ENCODE measurements at places on chromosomes 11 and 22. TPM values are rescaled to one million over a fixed set of nuclear protein-coding genes. Genes with fewer than 3 reads are reported as not detected.

DNA sequence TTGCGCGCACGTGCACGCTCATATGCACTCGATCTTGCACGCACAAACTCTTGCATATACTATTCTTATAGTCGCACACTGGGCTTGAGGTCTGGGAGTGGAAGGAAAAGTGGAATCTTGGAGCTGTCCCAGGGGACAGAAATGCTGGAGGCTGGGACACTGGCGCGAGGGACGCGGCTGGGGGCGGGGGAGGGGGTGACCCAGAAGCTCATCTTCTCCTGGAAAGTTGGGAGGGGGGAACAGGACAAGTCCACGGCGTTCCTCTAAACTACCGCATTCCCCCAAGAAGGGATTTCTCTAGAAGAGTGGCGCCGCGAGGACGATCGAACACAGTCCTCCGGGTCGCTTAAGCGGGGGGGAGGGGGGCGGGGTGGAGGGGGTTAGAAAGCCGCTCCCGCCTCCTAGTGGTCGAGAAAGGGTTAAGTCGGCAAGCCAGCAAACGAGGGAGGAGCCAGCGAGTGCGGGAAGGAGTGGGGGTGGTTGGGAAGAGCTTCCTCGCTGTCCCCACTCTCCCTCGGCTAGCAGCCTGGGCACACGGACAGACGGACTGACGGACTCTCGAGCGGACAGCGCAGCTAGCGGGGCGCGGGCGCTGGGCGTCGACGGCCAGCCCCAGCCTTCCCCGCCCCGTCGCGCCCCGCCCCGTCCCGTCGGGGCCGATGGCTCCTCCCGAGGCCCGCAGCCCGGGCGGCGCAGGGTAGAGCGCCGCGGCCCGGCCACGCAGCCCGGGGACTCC, at the start of gene RTN4RL2:
Gene RTN4RL2, plus strand, starts transcription at position 507 of the 736 bp plus-strand sequence. CDS start 338 bp downstream, outside the sequence.
- DNase-seq: no peak

DNA sequence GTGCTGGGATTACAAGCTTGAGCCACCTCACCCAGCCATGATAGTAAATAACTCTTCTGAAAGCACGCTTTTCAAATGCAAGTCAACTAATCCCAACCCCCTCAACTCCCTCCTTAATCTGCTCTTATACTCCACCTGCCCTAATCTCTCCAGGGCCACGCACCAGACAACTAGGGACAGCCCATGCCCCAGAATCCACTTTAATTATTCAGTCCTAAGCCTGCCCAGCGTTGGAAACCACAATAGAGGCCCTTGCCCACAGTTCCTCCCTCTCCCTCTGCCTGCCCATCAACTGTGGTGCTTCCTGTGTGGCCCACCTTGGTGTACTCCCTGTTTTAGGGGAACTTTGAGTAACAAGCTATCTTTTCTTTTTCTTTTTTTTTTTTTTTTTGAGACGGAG, 2.7 kb upstream of the VPREB3 start:
- DNase-seq: no peak

DNA sequence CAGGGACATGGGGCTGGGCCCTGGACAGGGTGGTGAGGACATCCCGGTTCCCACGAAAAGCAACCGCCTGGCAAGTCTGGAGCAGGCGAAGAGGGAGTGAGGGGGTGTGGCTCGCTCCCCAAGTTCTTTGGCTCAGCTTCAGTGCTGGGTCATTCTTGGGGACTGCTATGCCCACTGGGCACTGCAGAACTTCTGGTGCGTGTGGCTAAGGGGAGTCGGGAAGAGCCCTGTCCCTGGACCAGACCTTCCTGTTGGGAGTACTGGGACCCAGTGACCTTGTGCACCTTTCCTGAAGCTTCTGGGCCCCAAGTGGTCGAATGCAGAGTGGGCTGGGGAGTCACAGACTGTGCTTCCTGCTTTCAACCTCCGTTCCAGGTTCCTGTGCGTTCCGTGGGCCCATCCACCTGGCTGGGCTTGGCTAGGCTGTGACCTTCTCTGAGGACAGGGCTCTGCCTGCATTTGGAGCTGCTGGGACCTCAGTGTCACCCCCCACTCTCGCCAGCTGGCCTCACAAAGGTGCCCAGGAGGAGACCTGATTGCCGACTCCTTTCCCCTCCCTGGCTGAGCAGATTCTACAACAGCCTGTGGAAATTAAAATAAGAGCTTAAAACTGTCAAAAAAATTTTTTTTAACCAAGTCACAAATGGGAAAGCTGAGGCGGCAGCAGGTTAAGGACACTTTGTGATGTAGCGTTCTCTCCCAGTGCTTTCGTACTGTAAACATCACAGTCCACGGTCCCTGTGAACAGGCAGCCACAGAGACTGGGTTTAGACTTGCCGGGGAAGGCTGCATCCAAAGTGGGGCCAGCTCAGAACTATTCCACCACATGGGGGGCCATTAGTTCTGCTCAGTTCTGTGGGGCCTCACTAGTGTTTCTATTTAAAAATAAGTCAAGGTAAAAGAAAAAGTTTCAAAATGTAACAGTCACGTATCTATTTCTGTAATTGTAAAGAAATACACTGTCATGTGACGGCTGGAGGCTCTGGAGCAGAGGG, 63.8 kb upstream of the WNT7B start:
- peak; percentile 15 for DNase-seq

OR2AG2 gene
- 0.15 TPM for total RNA-seq

DNA sequence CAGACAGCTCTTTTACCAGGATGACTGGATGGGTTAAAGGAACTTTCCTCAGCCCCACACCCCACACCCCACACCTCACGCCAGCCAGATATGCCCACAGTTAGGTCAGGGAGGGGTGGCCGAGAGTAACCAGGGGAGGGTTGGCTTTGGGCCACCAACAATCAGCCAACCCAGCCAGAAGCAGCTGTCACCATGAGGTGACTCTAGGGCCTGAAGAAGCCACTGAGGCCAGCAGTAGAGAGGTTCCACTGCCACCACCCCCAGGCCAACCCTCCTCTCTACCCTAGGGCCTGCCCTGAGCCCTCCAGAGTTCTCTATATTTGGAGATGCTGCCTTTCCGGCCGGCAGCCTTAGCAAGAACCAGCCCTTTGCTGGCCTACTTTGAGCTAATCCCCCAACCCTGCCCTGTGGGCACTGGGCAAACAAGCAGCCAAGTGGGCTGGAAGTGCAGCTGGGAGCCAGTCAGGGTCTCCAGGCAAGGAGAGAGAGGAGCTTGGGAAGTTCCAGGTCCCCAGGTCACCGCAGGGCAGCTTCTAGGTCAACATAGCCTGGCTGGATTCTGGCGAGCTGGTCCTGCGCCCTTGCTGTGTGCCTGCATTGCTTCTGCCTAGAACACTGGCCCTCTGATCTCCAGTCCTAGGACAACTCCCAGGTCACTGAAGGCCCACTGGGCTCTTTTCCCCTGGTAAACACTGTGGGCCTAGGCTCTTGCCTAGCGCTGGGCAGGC, 12.0 kb upstream of the SYT8 start:
- DNase-seq: no peak

- DNase-seq: no peak
Measured at GRCh38 chr11:44531116-44531504, 34.4 kb upstream of the CD82 start.

GRCh38 chr11:70595016-70595415, 196.7 kb downstream of the CTTN start:
- no peak for DNase-seq

DNA sequence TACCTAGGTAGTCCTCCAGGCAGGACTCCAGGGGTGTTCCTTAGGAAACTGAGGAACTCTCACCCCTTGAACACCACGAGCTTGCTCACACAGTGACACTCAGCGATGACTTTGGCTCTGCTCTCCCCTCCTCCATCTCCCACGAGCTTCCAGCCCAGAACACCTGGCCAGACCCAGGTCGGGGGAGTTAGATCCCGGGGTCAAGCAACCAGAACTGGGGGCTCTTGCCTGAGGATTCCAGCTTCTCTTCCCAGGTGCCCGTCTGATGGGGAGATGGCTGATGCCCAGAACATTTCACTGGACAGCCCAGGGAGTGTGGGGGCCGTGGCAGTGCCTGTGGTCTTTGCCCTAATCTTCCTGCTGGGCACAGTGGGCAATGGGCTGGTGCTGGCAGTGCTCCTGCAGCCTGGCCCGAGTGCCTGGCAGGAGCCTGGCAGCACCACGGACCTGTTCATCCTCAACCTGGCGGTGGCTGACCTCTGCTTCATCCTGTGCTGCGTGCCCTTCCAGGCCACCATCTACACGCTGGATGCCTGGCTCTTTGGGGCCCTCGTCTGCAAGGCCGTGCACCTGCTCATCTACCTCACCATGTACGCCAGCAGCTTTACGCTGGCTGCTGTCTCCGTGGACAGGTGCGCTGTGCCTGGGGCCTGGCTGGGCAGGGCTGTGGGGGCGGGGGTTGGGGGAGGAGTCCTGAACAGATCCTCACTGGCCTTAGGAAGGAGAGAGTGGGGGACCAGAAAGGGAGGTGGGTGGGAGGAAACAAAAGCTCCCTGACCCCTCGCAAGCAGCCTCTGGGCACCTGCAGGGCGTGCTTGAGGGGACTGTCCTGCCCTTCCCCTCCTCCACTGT, at the start of gene GALR3:
Gene GALR3, plus strand, starts transcription at position 249 of the 852 bp plus-strand sequence. Its CDS starts 25 bp downstream, at position 274.
- DNase-seq: no peak

NXPE1 gene
- total RNA-seq: not detected

DNA sequence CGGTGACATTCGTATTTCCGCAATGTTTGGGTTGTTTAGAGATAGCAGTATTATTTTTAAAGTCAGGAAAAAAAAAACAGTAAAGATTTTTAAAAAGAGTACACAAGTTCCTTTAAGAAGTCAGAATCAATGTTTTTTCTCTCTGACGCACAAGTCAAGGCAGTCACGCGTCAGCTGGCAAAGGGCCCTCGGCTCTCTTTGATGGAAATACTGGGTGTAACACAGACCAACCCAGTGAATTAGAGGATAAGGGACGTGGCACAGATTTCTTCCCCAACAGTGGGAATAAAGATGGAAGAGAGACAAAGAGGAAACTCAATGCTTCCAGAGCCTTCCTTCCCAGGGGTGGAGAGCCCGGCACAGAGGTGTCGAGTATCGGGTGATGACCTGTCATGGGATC, 13.4 kb downstream of the ASCC2 start:
- peak; percentile 79 for DNase-seq

GRCh38 chr11:69385832-69386427, 92.0 kb downstream of the MYEOV start:
- DNase-seq: no peak

GRCh38 chr11:112195951-112196351, 20.6 kb downstream of the BCO2 start:
- DNase-seq: no peak

GRCh38 chr11:123457187-123457770, 27.2 kb downstream of the GRAMD1B start:
- DNase-seq: peak; percentile 35

SLC22A25 gene
- total RNA-seq: not detected

GRCh38 chr11:132943357-132943705, 589.0 kb downstream of the OPCML start:
- DNase-seq: no peak

YPEL4 gene
- 1.1 TPM for total RNA-seq

- peak; percentile 17 for DNase-seq
Measured at GRCh38 chr11:3139481-3140290, 25.4 kb downstream of the OSBPL5 start.

GRCh38 chr11:96178049-96178886, 164.7 kb downstream of the MAML2 start:
- no peak for DNase-seq

- peak; percentile 19 for DNase-seq
Measured at GRCh38 chr11:1391165-1392075, 1.7 kb downstream of the BRSK2 start.

SPDYC gene
- total RNA-seq: not detected

ADM2 gene
- 0.52 TPM for total RNA-seq

MALAT1 gene
- total RNA-seq: 7,342 TPM

- DNase-seq: no peak
Measured at GRCh38 chr11:23113887-23114216, 253.6 kb upstream of the CCDC179 start.

- DNase-seq: no peak
Measured at GRCh38 chr11:111639226-111639925, 37.1 kb downstream of the SIK2 start.

HBE1 gene
- total RNA-seq: not detected

DNA sequence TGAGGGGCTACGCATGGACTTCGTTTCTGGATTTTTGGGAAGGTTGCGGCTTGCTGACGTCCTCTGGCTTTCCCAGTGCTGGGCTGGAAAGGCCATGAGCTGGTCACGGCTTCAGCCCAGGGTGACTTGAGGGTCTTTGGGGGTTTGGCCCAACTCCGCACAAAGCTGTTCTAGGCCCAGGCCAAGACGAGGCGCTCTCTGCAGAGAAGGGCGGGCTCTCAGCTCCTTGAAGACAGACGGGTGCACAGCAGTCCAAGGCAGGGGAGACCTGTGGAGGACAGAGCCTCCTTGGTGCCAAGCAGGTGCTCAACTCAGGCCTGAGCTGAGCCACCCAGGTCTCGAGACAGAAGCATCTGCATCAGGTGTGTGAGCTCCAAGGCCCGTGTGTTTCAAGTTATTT, 1003.7 kb downstream of the BRD1 start:
- DNase-seq: no peak

GRCh38 chr11:47180006-47180787, 3.5 kb upstream of the ARFGAP2 start:
- no peak for DNase-seq

PIM3 gene
- 66.8 TPM for total RNA-seq

ACTN3 gene
- total RNA-seq: 0.15 TPM

PAX6 gene
- not detected for total RNA-seq

FGF3 gene
- not detected for total RNA-seq

DNA sequence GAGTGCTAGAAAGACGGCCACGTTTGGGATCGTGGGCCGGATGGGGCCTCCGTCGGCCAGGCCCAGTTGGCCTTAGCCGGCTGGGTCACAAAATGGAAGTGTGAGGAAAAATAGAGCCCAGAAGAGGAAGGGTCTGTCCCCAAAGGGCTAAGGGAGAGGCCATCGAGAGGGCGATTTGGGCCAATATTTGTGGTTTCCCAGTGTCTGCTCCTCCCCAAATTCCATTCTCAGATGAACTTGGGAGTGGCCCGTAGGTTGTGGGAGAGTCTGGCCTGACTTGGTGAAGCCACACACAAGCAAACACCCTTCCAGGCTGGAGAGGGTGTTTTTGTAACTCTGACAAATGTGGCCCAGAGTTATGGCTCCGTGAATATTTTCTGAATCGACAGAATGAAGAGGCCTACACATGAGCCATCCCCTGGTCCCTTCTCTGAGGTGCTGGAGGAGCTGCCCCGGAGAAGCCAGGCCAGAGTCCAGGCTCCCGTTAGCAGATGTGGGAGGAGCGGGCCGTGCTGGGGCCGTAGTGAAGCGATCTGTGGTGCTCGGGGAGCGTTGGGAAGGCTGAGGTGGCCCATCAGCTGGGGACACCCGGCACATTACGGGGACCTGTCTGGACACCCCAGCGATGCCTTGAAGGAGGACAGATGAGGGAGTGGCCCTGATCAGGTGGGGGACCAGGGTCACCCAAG, 73.5 kb upstream of the PPARA start:
- peak; percentile 45 for DNase-seq

Data from left cardiac atrium (tissue), 4 donors.